ENCODE measurements at places on chromosomes 5 and 9.

DNA sequence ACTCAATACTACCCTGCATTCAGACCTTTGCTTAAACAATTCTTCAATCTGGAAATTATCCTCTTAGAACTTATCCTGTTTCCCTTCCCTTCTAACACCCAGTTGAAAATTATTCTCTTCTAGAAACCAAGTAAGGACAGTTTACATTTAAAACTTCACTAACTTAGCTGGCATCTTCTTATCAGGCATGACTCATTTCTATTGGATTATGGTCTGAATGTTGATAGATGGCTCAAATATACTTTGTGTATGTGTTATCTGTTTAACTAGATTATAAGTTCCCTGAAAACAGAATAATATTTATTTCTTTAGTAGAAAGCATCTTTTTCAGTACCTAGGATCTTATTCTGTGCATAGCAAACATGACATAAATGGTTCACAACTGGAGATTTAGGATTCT is 161.9 kb downstream of the PPP2R2B start:
- DNase-seq, result no peak

- DNase-seq, result no peak
Observed at GRCh38 chr9:5835808-5836207, 2.9 kb upstream of the ERMP1 start.

- DNase-seq, result no peak
Observed at GRCh38 chr9:14318934-14319580, 5.1 kb upstream of the NFIB start.

- DNase-seq, result no peak
Observed at GRCh38 chr5:150137168-150137957, 18.3 kb downstream of the PDGFRB start.

GRCh38 chr5:5404381-5404780 is 18.1 kb upstream of the ICE1 start:
- DNase-seq, result no peak

DNA sequence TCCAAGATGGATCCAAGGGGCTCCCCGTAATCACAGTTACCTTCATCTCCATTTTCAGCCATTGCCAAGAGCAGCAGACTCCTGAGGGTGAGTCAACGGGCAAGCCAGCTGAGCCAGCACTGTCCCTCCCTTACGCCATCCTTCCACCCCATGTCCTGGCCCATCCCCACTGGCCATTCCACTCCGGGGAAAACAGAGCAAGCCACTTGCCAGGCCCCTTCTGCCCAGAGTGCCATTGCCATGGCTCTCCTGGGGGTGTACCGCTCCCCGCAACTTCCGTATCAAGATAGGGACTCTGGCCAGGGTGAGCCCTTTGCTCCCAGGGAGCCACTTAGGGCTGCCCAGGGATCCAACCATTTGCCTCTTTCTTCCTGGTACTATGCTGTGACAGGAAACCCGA is 48.9 kb upstream of the CDKN2AIPNL start:
- no peak for DNase-seq

GRCh38 chr5:149921597-149921996 is 23.0 kb downstream of the PDE6A start:
- no peak for DNase-seq

- no peak for DNase-seq
Observed at GRCh38 chr9:70020991-70021571, 22.6 kb upstream of the MAMDC2 start.

DNA sequence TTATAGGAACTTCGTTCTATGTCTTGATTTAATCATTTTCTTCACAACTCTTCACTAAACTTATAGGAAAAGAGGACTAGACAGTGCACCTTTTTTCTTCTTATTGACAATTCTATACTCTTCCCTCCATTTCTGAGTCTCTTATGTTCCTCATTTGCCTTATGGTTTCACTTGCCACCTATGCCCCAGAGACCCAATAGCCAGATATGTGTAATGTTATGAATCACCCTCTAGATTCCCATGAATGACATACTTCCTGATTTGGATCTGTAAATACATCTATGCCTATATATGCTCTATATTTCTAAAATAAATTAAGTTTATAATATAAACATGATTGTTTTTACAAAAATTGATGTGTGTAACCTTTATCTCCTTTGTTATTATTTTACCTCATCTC is 514.1 kb upstream of the MEF2C start:
- no peak for DNase-seq

DNA sequence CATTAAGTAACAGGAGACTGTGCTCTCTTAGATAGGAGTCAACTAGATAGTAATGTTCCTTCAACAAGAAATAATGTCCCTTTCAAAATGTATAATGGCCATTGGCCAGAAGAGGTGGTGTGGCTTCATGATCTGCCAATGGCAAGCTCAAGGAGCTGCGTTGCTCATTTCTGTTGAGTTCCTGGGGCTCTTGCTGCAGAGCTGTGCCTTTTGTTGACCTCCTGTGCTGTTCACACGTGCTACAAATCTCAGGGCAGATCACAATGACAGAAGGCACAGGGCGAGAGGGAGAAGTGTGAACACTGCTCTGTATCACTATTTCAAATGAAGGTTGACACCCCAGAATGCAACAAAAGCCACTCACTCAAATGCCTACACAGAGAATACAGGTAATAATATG is 16.0 kb upstream of the TBC1D2 start:
- DNase-seq, result no peak

DNA sequence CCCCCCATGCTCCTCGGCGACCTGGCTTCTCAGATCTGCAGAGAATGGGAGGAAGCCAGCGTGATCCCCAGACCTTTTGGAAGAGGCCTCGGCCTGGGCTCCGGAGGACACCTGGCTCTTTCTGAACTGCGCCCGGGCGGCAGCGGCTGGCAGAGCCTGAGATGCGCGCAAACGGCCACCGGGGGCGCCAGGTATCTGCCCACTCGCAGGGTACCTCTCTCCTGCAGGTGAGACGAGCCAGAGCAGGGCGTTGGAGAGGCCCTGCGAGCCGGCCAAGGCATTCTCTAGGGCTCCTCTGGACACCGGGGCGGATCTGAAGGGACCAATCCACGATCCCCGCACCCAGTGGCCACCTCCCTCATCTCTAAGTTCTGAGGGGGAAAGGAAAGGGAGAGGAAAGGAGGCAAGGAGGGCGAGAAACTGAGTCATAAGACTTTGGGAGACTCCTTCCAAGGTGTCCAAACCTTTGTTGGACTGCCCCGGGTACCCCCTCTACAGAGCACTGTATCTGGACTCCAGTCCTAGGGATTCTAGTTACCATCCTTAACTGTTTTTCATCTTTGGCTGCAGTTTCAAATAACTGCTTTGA is 55.0 kb upstream of the SLC46A2 start:
- DNase-seq, result no peak

DNA sequence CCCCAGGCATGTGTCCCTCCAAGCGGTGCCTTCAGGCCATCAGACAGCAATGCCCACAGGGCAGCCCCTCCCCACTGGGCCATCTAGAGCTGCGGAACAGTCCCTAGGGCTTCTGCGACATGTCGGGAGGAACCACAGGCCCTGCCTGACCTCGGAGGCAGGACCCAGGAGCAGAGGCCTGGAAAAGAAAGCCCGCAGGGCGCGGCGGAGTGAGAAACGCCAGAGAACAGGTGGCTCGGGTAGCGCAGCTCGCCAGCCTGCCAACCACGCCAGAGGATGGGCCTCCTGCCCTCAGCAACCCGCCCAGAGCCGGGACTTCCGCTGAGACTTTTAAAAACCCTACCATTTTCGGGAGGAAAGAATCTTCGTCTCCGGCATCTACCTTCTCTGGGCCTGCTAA is 715 bp downstream of the LCN8 start:
- no peak for DNase-seq
